ENCODE measurements at places on chromosomes 11 and 22.

- DNase-seq = no peak
Observed at GRCh38 chr11:126122863-126123262, 60.2 kb upstream of the CDON start.

DNA sequence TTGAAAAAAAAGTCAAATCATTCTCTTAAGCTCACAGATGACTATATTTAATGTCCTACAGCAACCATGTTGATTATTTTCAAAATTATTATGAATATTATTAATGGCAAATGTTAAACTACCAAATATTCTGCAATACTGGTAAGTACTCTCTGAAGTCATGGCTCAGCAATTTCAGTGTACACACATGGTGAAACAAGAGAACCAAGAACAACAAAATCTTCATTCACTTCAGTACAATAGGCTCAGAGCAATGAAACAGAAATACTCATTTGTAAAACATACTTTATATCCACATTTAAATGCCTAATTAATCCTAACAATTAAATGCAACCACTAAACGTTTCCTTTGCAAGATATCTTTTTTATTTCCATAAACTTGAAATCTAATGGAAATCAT, 347.2 kb downstream of the TTC28 start:
- DNase-seq = no peak

- no peak for DNase-seq
Observed at GRCh38 chr11:99015634-99016454, 4.9 kb upstream of the CNTN5 start.

GRCh38 chr11:114912826-114913225, 234.5 kb downstream of the NXPE2 start:
- no peak for DNase-seq

GRCh38 chr11:64436000-64436399, 77.0 kb downstream of the RPS6KA4 start:
- DNase-seq = no peak

GRCh38 chr11:65851811-65852507, 6.0 kb downstream of the CFL1 start:
- DNase-seq = peak; percentile 73

- no peak for DNase-seq
Observed at GRCh38 chr22:50115693-50116092, 25.9 kb downstream of the MOV10L1 start.

GRCh38 chr11:113204280-113204679, 110.1 kb upstream of the TTC12 start:
- no peak for DNase-seq

- DNase-seq = no peak
Observed at GRCh38 chr11:102416976-102417375, 35.6 kb downstream of the TMEM123 start.

DNA sequence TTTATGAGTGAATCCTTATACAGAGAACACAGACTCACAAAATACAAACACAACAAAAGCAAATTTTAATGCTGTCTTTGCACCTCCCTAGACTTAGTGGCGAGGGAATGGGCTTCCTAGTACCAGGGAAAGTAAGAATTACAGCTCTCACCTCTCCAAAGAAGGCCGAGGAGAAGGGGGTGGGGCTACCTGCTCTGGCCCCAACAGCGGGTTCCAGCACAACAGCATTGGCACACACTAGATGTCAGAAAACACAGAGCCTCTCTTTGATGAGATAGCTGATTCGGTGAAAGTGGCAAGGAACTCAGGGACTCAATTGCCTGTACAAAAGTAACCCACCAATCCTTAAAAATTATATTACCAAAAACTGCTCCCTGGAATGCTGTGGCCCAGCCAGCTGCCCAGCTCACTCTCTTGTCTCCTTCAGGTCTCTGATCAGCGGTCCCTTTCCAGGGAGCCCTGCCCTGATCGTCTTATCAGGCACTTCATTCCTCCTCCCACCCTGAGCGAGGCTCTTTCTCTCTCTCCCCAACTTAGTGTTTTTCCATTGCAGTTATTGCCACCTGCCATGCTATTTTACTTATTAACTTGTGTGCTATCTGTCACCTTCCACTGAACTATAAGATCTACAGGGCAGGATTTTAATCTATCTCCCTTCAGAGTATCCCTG, 30.7 kb downstream of the SPON1 start:
- no peak for DNase-seq

DNA sequence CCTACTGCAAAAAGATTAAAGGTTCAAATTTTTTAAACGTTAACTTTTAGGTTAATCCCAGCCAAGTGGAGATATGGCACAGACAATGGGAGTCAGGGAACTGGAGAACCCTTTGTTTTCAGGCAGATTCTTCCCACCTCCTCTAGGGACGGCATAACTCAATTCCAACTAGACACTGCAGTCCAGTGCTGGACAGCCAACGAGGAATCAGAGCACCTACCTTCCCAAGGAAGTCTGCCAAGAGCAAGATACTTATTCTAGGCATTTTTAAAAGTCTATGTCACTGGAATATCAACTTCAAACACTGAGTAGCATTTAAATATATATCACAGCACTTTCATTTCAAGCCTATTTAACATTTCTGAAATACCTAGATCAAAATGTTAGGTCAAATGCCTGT, 7.3 kb downstream of the CADM1 start:
- no peak for DNase-seq

DNA sequence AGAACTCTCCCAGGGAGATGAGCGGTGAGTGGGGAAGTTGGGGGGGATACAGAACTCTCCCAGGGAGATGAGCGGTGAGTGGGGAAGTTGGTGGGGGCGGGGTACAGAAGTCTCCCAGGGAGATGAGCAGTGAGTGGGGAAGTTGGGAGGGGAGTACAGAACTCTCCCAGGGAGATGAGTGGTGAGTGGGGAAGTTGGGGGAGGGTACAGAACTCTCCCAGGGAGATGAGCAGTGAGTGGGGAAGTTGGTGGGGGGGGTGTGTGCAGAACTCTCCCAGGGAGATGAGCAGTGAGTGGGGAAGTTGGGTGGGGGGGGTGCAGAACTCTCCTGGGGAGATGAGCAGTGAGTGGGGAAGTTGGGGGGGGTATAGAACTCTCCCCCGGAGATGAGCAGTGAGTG, 186.5 kb downstream of the SHANK2 start:
- DNase-seq = no peak

GRCh38 chr22:36491155-36491554, 9.7 kb upstream of the TXN2 start:
- DNase-seq = no peak

GRCh38 chr22:35540595-35541253, at the start of gene RASD2:
Gene RASD2, plus strand, starts transcription at chr22:35540831. Its CDS starts 5,979 bp downstream, at chr22:35546810.
- DNase-seq = no peak

DNA sequence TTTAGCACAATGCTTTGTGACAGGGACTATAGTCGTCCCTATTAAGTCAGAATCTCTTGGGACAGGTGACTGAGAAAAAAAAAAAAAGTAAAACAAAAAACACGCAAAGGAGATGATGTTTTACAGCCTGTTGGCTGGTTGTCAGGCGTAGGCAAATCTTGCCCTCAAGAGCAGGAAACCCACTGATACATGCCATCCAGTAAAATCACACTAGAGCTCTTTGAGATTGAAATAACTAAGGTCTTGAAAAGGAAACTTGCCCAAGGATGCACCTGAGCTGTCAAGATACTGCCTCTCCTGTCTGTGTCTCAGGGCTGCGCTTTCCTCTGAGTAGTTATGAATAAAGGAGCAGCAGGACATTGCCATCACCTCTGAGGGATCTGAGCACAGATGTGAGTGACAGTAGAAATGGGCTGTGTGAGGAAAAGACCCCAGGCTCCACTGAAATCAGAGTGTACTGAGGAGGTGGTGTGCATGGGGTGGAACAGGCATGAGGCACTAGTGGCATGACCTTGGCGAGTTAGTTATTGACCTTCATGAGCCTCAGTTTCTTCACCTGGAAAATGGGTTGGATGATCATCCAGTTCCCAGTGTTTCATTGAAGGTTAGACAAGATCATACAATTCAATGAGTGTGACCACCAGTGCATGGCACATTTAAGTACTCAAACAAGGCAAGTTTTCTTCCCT, 23.3 kb downstream of the MICAL2 start:
- peak; percentile 16 for DNase-seq

Measured in mesenteric fat pad (tissue), 1 donor.